ENCODE measurements at places on chromosomes 4 and X.

GRCh38 chr4:169058312-169058711 is 48.3 kb upstream of the CBR4 start:
- DNase-seq: no peak

- DNase-seq: no peak
Observed at GRCh38 chr4:121380776-121381462, at the start of gene QRFPR. QRFPR (minus strand) TSS chr4:121381018; CDS start chr4:121380647, 371 bp downstream.

DNA sequence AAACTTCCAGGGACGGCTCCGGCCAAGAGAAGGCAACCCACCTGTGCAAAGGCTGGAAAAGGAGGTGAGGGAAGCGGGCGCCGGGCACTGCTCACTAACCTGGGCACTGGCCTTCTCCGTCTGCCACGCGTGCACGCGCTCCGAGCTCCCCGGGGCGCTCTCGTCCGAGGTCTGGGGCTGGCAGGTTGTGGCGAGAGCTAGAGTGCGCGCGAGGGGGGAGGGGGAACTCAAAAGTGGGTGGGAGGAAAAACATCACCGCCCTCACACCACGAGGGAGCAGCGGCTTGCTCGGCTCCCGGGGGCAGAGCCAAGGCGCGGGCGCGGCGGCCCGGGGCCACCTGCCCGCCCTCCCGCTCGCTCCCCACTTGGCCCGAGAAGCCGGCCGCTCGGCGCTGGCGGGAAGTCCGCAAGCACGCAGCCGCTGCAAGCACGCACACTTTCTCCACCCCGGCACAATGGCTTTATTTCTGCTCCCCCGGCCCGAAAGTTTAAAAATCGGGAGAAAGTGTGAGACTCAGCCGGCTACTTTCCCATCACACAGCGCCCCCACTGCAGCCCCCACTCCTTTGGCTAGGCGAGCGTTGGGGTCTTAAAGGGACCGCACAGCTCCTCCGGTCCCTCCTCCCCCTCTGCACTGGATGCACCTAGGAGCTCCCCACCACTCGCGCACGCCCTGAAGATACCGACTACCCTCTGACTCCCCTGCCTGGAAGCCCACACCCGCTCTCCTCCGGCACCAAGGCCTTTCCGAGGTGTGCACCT is at the start of gene CHRDL1:
CHRDL1 (minus strand) TSS at position 173 of the 762 bp plus-strand sequence. CDS start 3,636 bp downstream, outside the sequence.
- DNase-seq: no peak

DNA sequence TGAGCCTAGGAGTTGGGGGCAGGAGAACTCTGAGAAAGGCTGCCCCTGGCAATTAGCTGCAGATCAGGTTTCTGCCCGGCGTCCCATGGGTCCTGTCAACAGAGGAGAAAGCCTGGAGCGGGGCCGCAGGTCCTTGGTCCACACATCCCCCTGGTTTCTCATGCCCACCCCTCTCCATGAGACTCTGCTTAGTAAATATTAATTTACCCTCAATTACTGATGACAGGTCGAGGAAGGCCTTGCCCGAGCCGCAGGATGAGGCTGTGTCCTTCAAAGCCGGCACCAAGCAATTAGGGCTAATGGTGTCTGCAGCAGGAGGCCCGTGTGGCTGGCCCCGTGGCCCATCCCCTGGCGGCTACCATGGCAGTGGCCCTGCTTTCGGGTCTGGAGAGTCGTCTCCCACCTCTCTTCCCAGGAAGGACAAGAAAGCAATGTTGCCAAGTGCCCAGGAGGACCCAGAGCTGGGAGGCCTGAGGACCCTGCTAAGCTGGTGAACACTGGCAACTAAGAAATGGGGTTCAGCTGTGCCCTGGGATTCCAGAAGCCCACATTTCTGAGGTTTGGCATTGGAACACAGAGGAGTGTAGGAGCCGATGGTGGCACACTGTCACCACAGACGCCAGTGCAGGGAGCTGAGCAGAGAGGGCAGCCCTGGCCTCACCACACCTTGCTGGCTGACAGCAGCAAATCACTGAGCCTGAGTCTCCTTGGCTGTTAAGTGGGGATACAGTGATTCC is 114.6 kb downstream of the CPZ start:
- no peak for DNase-seq

DNA sequence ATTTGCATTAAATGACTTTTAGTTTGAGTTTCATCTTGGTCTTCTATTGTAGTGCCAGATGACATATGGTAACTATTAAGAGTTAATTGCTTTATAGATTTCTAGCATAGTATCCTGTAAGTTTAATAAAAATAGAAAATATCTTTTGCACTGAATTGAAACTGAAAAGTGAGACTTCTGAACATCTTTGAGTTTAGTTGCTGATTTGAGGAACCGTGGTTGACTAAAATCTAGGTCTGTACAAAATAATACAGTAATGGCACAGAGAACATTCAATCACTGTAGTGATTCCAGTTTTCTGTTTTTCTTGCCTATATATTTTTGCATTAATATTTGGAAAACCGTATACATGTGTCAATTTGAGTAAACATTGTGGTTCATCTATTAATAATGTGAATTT is 60.7 kb downstream of the SPATA4 start:
- DNase-seq: no peak

- DNase-seq: no peak
Observed at GRCh38 chr4:37988670-37989069, 28.5 kb downstream of the PTTG2 start.

- DNase-seq: no peak
Observed at GRCh38 chrX:149185087-149185486, 320.0 kb downstream of the IDS start.

DNA sequence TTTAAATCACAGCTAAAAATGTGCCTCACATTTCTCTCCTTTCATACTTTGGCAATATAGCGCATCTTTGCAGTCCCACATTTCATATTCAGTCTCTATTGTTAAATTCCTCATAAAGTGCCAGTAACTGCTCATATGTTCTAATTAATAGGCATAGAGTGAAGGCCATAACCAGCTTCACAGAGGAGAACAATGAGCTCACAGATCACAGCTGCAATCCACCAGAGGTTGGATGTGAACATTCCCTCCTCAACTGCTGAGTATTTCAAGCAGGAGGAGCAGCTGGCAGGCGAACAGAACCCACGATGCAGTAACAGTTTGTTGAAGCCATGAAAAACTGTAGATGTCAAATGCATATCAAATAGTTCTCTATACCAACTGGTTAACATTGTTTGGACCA is 2088.7 kb upstream of the AGA start:
- DNase-seq: no peak
